Activated CD8-positive, alpha-beta T cell treated with anti-CD3 and anti-CD28 coated beads, Interleukin-2, amount 10 ng/mL, durations not matched to agents 7 days and 5 days (primary cell): ENCODE measurements at places on chromosomes 12 and 14. TPM values are rescaled to one million over a fixed set of nuclear protein-coding genes. Genes with fewer than 3 reads are reported as not detected.

CALM1 gene
- total RNA-seq = 821 TPM

FAM234B gene
- total RNA-seq = 4.2 TPM

NUAK1 gene
- total RNA-seq = not detected

DPPA3 gene
- not detected for total RNA-seq

LTA4H gene
- total RNA-seq = 48.8 TPM

MANSC1 gene
- 0.13 TPM for total RNA-seq

TAS2R42 gene
- not detected for total RNA-seq

AQP2 gene
- total RNA-seq = not detected

RIMBP2 gene
- total RNA-seq = not detected

TOMM20L gene
- total RNA-seq = not detected

CISTR gene
- total RNA-seq = not detected

PHETA1 gene
- total RNA-seq = 1.1 TPM

AVPR1A gene
- total RNA-seq = not detected

KRT6C gene
- total RNA-seq = not detected

KCNJ8 gene
- total RNA-seq = not detected

KICS2 gene
- total RNA-seq = 9.9 TPM

AKAP3 gene
- 2.8 TPM for total RNA-seq

CD69 gene
- total RNA-seq = 116 TPM

TSPAN19 gene
- not detected for total RNA-seq

CKB gene
- 2.2 TPM for total RNA-seq

CEBPE gene
- total RNA-seq = 0.92 TPM

GOLT1B gene
- total RNA-seq = 37.5 TPM

RNU4-1 gene
- total RNA-seq = 2,335 TPM

HPD gene
- total RNA-seq = not detected

KDM5A gene
- 81.5 TPM for total RNA-seq

DDX24 gene
- 172 TPM for total RNA-seq

MSI1 gene
- not detected for total RNA-seq

ACOT6 gene
- total RNA-seq = not detected

C14orf39 gene
- total RNA-seq = not detected

ERC1 gene
- total RNA-seq = 32.9 TPM

CD163 gene
- not detected for total RNA-seq

TMPRSS12 gene
- total RNA-seq = not detected

PRR4 gene
- 1.3 TPM for total RNA-seq
